HS-27A (cell line): ENCODE measurements at places on chromosomes 2 and 18.
A peak's percentile ranks its signal among the peaks of the same experiment; 100 is the strongest.

DNA sequence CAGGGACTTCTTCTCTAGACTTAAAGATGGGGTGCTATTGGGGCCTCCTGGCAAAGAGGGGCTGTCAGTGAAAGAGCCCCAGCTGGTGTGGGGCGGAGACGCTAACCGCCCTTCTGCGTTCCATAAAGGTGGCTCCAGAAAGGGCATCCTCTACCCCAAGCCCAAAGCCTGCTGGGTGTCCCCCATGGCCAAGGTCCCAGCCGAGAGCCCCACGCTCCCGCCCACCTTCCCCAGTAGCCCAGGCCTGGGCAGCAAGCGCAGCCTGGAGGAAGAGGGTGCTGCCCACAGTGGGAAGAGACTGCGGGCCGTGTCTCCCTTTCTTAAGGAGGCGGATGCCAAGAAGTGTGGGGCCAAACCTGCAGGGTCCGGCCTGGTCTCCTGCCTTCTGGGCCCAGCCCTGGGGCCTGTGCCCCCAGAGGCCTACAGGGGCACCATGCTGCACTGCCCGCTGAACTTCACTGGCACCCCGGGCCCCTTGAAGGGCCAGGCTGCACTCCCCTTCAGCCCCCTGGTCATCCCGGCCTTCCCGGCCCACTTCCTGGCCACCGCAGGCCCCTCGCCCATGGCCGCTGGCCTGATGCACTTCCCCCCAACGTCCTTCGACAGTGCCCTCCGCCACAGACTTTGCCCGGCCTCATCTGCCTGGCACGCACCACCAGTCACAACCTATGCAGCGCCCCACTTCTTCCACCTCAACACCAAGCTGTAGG, 15.2 kb downstream of the ARID5A start:
- no peak for DNase-seq

GRCh38 chr2:175206866-175207265, 25.4 kb upstream of the ATP5MC3 start:
- no peak for DNase-seq

GRCh38 chr2:69615078-69615625, 28.4 kb downstream of the AAK1 start:
- DNase-seq = no peak

- no peak for DNase-seq
Measured at GRCh38 chr2:29336341-29337241, 221.4 kb downstream of the CLIP4 start.

DNA sequence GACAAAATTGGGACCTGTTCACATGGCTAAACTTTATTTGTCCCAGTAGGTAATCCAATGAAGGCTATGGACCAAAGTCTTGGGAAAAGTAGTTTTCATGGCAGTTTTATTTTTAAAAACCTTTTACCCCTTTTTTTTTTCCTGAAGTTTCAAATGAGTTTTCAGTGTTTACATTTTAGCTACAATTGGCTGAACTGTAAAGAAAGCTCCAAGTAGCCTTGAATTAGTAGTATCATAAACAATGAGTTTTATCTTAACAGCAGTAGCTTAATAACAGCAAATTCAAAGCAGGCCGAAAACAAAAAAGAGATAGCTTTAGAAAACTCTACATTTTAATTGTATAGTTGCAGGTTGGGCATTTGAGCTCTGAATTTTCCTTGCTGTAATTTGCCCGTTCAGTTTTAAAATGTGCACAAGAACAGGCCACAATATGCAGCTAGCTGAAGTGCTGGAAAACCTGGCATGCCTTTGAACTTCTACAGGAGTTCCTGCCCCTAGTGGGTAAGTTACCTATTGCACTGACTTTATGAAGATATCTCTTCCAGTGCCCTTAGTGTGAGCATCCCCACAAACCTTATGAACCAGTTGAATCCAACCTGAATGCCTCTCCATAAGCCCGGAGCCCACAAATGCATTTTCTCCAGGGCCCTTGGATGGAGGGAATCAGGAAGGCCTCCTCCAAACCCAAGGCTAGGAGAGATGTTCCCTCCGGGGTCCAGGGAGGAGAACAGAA, 106.7 kb downstream of the XRCC5 start:
- DNase-seq = no peak

DNA sequence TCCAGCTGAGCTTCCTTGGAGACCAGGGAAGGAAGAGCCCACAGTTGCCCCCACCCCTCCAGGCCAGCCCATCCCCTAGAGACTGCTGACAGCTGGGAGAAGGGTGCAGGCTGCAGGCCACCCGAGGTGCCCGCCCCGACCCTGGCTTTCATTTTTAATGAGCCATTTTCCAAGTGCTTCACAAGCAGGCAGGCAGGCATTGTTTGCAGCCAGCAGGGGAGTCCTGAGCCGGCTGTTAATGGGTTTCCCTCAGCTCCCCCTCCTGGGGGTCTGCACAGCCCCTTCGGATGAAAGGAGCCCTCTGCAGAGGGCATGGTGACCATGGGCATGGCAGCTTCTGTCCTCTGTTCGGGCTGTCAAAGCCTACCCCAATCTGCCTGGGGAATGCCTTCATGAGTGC, 94.5 kb downstream of the ZBTB7C start:
- DNase-seq = no peak

GRCh38 chr2:21381421-21381820, 257.7 kb downstream of the TDRD15 start:
- no peak for DNase-seq

DNA sequence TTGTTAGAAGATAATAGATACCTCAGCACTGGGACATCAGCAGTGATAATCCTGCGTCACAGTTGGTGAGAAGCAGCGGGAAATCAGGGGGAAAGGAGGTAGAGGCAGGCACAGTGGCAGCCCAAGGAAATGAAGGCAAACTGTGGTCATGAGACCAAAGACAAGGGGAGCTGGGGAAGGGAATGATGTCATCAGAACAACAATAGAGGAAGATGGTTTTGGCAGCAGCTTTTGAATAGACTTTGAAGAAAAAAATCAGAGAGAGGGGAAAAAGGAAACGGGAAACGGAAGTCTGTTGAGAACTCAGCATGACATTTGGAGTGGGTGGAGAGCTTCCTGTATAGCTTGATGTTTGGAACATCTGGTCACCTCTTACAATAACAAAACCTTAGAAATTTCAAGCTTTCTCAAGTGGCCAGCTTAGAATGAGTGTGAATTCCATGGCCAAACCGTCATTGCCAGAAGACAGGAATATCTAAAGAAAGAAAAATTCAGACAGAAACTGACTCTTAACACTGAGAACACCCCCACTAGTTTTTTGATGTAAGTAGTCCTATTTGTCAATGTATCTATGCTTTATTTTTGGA, 18.4 kb upstream of the YES1 start:
- no peak for DNase-seq

GRCh38 chr18:3511980-3512379, 62.0 kb downstream of the TGIF1 start:
- peak; percentile 20 for DNase-seq

GRCh38 chr2:46284260-46284659, 12.9 kb upstream of the EPAS1 start:
- no peak for DNase-seq

DNA sequence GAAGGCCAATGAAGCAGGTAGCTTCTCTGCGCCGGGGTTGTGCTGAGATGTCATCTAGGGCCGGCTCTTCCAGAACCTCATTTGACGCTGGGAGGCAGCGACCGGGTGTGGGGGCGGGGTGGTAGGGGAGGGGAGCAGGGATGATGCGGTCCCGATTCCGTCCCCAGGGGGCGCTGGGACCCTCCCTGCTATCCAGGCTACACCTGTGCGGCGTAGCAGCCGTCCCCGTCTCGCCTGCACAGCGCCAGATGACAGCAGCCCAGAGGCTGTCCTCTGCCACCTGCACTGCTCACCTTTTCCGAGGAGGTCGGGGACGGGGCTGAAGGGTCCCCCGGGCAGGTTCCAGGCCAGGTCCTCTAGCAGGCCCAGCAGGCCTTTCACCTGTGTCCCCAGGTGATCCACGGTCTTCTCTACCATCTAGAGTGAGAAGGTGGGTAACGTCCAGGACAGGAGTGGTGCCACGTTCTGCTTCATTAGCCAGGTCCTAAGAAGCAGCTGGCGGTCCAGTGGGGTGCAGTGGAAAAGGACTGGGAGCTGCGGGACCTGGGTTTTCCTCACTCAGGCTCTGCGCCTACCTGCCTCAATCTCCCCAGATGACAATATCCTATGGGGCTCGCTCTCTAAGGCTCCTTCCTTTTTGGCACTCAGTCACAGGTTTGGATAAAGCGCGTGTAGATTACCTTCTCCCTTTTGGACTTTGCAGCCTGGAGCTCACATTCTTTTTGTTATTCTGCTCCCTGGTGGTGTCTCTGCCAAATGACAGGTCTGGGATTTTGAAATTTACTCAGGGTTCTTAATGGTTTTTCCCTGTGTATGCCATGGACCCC, 56.0 kb upstream of the RAB6C start:
- DNase-seq = peak; percentile 5

DNA sequence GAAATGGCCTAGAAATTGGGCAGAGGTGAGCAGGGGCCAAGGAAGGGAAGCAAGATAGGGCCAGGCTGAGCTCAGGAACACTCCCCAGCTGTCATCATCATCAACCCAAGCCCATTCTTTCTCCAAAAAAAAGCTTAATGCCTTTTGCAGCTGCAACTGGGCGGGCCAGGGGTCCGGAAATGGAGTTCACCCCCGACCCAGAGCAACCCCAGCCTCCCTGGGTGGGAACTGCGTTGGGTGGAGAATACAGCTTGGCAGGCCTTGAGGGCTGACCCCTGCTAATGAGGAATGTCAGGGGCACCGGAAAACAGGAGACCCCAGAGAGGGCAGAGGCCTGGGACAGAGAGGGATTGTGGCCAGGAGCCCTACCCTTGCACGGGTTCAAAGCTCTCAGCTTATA, 64.8 kb downstream of the TNS1 start:
- DNase-seq = no peak

DNA sequence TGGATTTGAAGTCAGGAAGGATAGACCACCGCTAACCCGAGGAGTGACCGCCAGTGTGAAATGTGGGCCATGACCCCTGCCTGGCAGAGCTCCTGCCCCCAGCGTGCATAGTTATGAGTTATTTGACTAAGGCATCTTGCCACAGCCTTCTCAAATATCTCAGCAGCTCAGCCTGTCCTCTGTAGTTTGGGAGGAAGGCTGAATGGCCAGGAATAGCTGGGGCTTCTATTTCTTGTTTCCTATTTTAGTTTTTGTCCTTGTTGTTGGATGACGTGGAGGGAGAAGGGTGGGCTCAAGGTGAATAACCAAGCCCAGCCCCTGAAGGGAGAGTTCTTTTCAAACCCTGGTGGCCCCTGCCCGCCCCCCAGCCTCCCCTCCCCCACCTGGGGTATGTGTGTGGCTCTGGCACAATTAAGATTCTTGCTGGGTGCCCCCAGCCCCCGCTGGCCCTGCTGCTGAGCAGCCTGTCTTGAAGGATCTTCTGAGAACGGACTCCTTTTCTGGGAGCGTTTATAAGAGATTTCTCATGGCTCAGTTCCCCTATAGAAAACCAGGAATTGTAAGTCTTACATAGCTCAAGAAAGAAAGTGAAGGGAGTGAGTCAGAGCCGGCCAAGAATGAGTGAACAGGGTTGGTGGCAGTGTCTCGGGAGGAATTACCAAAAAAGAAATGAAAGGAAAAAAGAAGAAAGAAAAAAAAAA, 157.4 kb downstream of the GLI2 start:
- DNase-seq = no peak

DNA sequence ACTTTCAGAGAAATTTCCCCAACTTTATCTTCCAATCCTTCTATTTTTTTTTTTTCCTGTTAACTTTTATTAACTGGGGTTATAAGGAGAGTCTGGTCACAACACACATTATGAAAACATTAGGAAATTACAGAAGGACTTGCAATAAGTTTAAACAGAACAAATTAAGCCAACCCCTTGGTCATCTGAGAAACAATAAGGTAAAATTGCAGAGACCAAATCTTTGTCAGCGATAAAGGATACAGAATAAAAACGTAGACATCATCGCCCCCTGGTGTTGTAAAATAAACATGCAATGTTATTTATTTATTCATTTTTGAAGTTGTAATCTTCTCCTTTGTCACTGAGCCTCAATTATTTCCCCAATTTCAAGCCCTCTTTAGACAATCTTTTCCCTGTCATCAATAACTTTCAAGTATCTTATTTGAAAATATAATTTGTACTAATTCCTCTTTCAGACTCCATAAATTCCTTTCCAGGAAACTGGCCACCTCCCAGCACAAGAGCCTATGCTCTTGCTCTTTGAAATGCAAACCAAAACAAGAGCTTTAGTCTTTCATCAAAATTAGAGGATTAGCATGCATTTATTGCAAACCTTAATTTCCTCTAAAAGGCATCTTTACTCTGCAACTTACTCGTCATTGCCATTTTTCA, 19.5 kb downstream of the G6PC2 start:
- no peak for DNase-seq

- no peak for DNase-seq
Measured at GRCh38 chr2:159065313-159065712, 96.9 kb downstream of the TANC1 start.

DNA sequence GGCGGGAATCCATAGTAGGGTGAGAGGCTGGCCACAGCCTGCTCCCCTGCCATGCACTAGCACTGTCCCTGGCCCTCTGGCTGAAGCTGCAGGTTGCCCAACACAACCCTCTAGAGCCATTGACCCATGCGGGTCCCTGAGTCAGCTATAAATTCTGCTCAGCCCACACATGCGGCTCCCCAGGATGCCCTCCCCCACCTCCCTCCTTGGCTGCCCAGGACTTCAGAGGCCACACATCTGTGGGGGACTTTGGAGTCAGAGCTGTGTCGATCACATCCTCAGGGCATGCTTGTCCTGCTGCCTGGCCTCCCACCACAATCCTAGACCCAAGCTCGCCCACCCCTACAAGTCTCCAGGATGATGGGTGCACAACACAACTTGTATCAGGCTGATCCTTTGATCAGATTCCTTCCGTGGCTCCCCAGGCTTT, 97.0 kb downstream of the TFCP2L1 start:
- no peak for DNase-seq

- no peak for DNase-seq
Measured at GRCh38 chr2:241035142-241035817, 36.9 kb downstream of the SNED1 start.

GRCh38 chr2:30514848-30515435, 67.9 kb downstream of the LCLAT1 start:
- no peak for DNase-seq

DNA sequence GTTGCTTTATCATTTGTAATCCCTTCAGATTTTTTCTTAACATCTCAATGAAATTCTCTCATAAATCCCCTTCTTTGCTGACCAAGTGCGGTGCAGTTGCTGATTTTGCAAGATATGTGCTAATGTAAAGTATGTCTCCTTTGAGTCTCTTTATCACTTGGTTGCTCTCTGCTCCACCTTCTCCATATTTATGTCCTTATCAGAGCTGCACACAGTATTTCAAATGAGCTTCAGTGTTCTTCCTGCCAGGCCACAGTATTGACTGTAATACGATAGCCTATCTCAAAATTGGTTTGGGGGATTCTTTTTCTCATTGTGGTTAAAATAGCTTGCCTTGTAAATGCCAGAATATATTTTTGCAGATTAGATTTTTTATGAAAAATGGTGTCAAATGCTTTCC, 32.2 kb downstream of the MAIP1 start:
- DNase-seq = no peak

DNA sequence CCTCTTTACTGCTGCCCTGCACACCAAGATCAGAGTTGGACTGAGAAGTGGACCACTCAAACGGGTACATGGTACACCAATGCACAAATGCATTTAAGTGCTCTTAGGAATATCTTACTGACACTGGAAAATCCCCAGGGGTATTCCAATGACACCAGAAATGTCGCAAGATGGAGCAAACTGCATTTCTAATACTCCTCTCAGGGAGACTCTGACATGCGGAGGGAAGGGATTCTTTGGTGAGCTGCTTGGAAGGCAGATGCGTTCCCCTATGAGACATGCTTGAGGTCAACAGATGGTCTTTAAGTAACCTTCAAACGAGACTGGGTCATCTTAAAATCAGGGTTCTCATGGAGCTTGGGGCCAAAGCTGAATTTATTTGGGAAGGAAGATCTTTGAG, 521.8 kb upstream of the TCF4 start:
- DNase-seq = no peak
